NCI-H446 (cell line): ENCODE measurements at places on chromosomes 6 and 20.

DNA sequence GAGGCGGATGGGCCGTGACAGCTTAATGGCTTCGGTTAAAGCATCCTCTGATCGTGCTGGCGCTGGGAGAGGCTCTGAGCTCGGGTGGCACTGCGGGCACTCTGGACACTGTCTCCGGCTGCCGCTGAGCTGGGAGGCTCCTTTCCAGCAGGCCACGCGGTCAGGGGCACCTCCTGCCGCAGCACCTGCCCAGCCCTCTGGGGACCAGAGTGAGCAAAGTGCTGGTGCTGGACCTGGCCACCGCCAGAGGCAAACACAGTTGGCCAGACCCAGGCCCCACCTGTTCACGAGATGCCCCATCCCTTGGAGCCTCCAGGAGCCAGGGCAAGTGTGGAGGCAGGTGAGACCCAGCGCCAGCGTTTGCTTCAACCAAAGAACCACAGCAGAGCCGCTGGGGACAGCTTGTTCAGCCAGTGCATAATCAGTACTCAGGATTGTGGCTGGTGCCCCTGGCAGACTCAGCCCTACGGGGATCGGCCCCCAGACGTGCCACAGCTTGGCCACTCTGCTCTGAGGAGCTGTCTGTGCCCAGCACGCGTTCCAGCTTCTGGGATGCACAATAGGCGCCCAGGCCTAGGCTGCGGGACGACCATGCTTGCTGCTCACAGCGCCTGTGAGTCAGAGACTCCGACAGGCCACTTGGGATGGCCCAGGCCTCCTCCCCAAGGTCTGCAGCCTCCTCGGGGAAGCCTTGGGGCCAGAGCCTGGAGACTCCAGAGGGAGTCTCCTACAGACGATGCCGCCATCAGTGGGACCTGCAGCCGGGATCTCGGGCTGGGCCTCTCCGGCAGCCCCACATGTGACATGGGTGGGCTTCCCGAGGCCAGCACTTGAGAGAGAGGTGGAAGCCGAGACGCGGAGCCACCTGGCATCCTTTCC is 38.2 kb upstream of the SLCO4A1 start:
- no peak for DNase-seq

DNA sequence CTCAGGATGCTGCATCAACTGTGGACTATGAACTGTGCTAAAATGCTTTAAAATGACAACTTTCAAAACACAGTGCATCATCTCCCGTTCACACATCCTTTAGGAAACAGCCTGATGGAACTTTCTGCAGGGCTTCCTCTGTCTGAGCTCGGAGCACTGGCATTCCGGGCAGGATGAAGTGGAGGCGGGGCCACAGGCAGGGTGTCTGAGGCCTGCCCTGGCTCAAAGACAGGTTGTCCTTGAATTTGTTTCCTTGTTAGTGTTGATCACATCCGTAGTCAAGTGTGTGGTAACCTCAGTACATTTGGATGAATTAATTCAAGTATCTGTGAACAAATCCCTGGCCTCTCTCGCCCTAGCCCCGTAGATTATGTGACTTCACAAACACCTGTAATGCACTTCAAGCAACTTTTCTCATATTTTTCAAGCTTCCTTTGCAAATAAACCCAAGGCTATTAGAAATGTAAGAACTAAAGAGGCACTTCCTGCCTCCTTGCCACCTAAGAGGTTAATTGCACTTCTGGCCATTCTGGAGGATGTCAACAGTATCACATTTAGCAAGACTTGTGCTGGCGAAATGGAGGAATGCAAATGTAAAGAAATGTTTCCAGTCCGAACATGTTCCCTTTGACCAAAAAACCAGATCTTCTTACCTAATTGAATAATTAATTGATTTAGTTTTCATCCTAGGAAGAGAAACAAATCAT is 3.1 kb downstream of the CD93 start:
- DNase-seq = no peak

GRCh38 chr6:160032538-160032937 is 63.7 kb downstream of the IGF2R start:
- DNase-seq = no peak

DNA sequence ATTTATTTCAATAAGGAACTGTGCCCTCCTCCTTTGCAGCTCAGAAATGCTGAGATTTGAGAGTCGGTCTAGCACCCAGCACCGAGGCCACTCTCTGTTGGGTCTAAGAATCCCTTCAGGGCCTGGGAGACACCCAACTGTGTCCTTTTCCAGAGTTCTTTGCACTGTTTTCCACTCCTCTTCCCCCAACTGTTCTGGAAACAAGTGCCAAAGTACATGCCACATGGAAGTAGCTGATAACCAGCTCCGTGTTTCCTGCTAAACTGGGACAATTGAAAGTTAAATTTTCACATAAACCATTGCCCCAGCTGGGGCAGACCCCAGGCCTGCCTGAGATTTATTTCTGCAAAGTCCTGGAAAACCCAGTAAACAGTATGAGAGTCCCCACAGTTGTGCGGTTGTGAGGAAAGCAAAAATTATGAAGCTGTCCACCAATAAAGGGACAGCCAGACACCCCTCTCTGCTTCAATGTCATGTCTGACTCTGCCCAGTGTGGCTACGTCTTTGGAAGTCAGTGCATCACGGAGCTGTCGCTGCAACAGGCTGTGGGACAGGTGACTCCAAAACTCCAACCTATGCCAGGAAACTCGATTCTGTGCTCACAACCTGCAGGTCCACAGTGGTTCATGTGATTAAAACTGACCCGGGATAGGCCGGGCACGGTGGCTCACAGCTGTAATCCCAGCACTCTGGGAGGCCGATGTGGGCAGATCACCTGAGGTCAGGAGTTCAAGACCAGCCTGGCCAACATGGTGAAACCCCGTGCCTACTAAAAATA is 178.0 kb upstream of the AFDN start:
- no peak for DNase-seq

DNA sequence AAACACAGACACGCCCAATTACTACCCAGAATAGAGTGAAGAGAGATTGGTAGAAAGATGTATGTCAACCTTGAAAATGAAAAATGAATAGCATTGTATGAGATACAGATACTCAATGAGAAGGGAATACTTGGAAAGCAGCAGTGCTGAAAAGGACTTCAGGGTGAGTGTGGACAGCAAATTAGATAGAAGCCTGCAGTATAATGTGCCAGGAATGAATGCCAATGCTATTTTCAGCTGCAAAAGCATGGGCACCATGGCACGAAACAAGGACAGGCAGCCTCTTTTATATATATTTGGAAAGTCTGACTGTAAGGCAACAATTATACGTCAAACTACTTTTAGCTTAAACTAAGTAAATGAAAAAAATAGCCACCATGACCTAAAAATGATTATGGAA is 118.2 kb downstream of the PTCHD4 start:
- peak; percentile 5 for DNase-seq

- peak; percentile 63 for DNase-seq
Measured at GRCh38 chr6:41712651-41713103, 22.7 kb downstream of the TFEB start.

DNA sequence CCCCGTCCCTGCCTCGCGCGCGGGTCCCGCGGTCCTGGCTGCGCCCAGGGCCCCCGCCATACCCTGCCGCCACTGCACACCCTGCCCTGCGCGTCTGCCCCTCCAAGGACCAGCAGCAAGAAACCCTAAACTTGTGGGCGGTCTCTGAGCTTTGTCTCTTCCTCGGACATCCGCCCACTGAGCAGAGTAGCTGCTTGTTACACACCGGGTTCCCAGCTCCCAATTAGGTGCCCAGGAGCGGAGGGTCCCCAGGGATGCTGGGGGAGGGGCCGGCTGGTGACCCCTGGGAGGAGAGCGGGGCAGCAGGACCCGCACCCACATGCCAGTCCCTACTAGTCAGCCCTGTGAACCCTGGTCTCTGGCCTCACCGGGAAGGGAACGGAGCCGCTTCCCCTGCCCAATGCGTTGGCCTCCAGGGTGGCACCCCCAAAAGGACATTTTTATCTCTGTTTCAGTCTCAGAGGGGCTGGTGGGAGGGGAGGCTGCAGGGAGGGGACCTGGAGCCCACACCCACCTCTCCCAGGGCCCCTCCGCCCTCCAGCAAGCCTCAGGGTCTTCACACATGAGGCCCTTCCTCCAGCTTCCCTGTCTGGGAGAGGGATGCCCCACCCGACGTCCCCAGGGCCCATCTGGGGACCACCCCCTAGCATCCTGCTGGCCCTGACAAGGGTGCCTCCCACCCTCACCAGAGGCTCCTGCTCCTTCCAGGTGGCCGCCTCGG is 10.5 kb downstream of the STMN3 start:
- DNase-seq = no peak

GRCh38 chr20:3472105-3472504 is 1.3 kb downstream of the ATRN start:
- DNase-seq = no peak

GRCh38 chr6:44388135-44388487 is 605 bp downstream of the CDC5L start:
- DNase-seq = peak; percentile 44

GRCh38 chr6:125169522-125169921 is 15.9 kb downstream of the TPD52L1 start:
- DNase-seq = no peak

- no peak for DNase-seq
Measured at GRCh38 chr6:3875486-3875885, 26.3 kb downstream of the FAM50B start.

DNA sequence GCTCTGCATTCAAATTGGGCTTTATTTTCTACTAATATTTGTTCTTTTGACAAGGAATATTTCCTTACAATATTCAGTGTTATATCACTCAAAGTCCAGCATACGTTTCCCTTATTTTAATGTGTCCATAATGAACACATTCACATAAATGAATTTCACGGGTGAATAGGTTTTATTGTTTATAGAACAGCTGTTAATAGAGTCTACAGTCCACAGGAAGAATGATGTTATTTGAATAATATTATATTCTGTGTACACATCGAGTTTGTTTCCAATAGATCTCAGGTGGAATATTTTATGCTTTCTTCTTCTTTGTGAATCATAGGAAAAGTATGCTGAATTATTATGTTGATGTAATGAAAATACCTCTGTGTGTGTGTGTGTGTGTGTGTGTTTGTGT is 582.4 kb downstream of the CDH26 start:
- DNase-seq = no peak

- DNase-seq = no peak
Measured at GRCh38 chr20:19375395-19375794, 163.0 kb downstream of the SLC24A3 start.

GRCh38 chr20:34716921-34717229 is 12.7 kb downstream of the TP53INP2 start:
- DNase-seq = no peak

GRCh38 chr6:145071836-145072235 is 663.5 kb downstream of the EPM2A start:
- DNase-seq = no peak

DNA sequence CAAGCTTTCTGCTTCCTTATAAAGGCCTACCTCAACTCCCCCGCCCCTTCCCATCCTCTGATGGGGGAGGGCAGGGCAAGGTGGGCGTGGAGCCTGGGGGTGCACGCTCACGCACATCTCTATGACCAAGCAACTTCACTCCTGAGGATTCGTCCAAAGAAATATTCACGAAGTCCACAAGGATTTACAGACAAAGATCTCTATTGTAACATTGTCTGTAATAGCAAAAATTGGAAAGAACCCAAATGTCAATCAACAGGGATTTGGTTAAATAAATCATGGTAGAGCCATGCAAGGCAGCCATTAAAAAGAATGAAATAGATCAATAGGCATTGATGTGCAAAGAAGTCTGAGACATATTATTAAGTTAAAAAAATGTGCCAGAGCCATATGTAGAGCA is 130.4 kb upstream of the AFDN start:
- no peak for DNase-seq

- DNase-seq = no peak
Measured at GRCh38 chr6:97081010-97081590, 156.6 kb downstream of the KLHL32 start.

GRCh38 chr20:56426026-56426425 is 14.0 kb downstream of the CASS4 start:
- DNase-seq = no peak

- peak; percentile 63 for DNase-seq
Measured at GRCh38 chr20:3407040-3407770, at the start of gene DNAAF9. Gene DNAAF9, minus strand, starts transcription at chr20:3407669. Its CDS starts 112 bp downstream, at chr20:3407557.

GRCh38 chr20:51211191-51211590 is 188.3 kb upstream of the KCNG1 start:
- no peak for DNase-seq

DNA sequence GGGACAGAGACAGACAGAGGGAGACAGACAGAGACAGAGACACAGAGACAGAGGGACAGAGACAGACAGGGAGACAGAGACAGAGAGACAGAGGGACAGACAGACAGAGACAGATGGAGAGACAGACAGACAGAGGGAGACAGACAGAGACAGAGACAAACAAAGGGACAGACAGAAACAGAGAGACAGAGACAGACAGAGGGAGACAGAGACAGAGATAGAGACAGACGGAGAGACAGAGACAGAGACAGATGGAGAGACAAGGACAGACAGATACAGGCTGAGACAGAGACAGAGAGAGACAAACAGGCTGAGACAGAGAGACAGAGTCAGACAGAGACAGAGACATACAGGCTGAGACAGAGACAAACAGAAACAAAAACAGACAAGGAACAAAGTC is 39.4 kb upstream of the PHACTR3 start:
- no peak for DNase-seq

GRCh38 chr20:58597249-58597891 is 53.7 kb upstream of the STX16 start:
- DNase-seq = no peak

GRCh38 chr6:116616737-116617053 is 416 bp downstream of the RSPH4A start:
- DNase-seq = no peak
